Dermis microvascular lymphatic vessel endothelial cell (primary cell): ENCODE measurements at places on chromosomes 1 and 21. TPM values are rescaled to one million over a fixed set of nuclear protein-coding genes. Genes with fewer than 3 reads are reported as not detected.

The DPYD gene
- 12.6 and 15.2 TPM in 2 replicates for total RNA-seq

The CELA2B gene
- not detected in 2 replicates for total RNA-seq

DNA sequence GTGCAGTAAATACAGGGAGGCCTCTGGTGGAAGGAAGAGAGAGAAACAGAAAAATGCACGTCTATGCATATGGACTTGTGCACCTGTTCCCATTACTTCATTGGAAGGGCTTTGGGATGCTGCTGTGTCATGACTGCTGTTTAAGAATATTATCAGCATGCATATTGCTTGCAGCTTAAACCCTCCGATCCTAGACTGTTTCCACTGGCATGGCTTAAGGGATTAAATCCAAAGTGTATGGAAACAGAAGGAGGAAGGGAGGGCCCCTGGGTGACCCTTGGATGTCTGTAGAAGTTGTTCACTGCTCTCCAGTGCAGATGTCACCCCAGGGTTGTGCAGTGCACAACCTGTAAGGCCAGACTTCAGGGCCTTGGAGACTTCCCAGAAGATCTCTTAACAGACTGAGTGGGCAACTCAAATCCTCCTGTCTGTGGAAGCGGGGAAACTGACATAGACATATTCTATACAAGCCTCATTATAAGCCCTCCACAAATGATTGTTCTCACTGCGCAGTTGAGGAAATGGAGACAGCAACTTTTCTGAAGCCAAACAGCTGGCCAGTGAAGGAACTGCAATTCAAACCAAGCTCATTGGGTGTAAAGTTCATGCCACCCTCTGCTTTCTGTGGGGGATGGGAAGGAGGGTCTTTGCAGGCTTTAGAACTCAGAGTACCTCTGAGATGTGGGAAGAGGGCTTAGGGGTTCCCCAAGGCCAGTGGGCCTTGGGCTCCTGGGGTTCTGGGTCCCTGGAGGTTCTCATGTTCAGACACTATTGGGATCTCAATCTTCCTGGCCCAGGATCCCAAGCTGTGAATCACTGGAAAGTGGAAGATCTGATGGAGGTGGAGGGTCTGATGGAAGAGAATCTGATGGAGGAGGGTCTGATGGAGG, 73.8 kb downstream of the UMODL1 start:
- no peak for DNase-seq

DNA sequence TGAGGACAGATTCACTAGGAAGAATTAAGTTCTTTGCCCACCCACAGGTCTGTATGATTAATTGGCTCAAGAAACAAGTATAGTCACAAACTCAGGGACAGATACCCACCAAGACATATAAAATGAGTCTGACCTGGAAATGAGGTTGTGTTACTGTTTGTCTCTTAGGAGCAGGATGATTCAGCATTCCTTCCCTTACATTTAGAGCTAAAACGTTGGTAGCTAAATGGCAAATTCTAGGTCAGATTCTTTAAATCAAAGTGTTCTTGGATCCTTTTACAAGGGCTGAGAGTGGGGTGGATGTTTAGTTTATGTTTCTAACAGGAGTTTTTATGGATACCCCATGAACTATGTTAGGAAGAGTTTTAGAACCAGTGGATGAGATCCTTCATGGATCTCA, 4.7 kb downstream of the RIMKLA start:
- DNase-seq: no peak

The F13B gene
- total RNA-seq: not detected in 2 replicates

DNA sequence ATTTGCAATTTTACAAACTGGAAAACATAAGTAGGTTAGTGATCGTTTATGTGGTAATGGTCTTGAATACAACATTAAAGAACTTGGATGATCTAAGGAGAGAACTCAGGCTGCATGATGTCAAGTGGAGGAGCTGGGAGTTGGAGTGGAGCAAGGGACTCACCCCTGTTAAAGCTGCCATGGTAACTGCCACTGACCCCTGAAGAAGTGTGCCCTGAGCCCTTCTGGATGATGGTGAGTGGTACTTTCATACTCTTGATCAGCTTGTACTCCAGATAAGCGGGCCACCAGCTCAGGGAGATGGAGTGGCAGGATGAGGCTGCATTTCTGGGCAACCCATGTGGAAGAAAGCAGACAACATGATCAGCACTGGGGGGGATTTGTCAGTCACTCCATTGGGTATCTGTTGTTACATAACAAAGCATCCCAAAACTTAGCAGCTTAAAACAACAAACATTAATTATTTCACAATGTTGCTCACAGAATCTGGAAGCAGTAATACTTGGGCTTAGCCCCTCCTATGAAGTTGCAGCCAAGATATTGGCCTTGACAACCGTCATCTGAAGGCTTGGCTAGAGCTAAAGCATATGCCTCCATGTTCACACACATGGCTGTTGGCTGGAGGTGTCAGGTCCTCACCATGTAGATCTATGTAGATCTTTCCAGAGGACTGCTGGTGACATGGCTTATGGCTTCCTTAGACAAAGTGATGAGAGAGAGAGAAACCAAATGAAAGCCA, 213.8 kb downstream of the DUSP10 start:
- DNase-seq: no peak

DNA sequence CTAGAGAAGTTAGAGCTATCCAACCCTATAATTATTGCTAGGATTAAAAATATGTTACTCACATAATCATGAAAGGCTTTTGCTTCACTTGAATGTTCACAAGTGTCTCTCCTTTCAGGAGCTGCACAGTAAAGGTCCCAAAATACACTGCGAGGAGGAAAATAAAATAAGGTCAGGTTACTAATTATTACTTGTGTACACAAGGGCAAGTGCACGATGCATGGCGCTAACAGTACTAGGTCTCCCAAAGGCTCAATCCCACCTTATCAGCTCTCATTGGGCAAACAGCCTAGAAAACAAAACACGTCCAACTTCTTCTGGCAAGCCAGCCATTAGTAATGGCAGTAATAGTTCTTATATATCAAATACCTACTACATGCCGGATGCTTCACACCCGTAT, 4.4 kb downstream of the SSBP3 start:
- DNase-seq: no peak

DNA sequence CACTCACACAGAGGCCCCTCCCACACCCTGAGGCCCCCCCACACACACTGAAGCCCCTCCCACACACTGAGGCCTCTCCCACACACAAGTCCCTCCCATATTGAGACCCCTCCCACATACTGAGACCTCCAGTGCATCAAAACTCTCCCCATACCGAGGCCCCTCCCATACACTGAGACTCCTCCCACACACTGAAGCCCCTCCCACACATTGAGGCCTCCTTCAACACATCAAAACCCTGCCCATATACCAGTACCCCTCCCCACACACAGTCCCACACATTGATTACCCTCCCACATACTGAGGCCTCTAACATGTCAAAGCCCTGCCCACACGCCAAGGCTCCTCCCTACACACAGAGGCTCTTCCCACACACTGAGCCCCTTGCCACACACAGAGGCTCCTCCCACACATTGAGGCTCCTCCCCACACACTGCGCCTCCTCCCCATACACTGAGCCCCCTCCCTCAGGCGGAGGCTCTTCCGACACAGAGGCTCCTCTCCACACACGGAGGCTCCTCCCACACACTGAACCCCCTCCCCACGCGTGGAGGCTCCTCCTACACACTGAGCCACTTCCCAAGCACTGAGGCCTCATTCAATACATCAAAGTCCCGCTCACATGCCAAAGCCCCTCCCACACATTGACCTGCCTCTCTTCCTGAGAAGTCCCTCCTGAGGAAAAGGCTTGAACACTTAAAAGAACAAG, 392.3 kb downstream of the CAMTA1 start:
- no peak for DNase-seq

- DNase-seq: no peak
These were observed 235.3 kb upstream of the C1orf105 start for GRCh38 chr1:172185211-172185610.

DNA sequence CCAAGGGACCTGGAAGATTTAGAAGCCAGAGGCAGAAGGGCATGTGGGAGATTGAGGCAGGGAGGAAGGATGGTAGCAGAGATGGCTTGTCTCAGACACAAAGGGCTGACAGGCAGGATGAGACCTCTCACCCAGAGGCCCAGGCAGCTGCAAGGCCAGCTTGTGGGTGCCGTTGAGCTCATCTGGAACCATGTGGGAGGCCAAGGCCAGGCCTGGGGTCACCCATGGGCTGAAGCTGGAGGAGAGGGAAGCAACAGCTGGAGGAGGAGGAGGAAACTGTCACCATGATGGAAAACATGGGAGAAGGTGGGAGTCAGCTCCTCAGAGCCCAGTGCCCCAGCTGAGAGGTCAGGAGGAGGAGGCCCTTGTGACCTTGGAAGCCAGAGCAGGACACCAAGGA, 6.4 kb downstream of the CRABP2 start:
- DNase-seq: no peak

The DTL gene
- total RNA-seq: 10.6 and 11.4 TPM in 2 replicates

The NFASC gene
- under 0.01 and 0.13 TPM in 2 replicates for total RNA-seq

GRCh38 chr1:99957818-99958217, 12.0 kb upstream of the SLC35A3 start:
- no peak for DNase-seq

DNA sequence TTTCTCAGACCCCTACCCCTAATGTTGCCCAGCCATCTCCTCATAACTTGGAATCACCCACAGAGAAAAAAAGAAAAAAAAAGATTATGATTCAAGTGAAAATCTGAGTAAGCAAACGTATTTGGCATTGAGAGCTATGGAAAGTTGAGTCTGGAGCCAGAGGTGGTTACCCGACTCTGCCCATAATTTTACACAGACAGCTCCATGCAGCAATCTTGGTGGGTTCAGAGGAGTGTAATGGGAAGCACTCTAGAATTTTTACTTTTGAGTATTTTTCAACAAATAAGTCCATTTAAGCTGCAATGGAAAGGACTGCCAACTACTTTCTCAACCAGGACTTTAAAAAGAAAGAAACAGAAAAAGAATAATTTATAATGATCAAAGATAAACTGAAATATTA, 62.7 kb downstream of the ZC3H11B start:
- no peak for DNase-seq

- DNase-seq: no peak
These were observed 205.1 kb downstream of the TRABD2B start for GRCh38 chr1:47791879-47792608.

The GRIK1 gene
- total RNA-seq: 0.39 and 6.7 TPM in 2 replicates
